T-helper 9 cell (primary cell): ENCODE measurements at places on chromosomes 11 and 22.

DNA sequence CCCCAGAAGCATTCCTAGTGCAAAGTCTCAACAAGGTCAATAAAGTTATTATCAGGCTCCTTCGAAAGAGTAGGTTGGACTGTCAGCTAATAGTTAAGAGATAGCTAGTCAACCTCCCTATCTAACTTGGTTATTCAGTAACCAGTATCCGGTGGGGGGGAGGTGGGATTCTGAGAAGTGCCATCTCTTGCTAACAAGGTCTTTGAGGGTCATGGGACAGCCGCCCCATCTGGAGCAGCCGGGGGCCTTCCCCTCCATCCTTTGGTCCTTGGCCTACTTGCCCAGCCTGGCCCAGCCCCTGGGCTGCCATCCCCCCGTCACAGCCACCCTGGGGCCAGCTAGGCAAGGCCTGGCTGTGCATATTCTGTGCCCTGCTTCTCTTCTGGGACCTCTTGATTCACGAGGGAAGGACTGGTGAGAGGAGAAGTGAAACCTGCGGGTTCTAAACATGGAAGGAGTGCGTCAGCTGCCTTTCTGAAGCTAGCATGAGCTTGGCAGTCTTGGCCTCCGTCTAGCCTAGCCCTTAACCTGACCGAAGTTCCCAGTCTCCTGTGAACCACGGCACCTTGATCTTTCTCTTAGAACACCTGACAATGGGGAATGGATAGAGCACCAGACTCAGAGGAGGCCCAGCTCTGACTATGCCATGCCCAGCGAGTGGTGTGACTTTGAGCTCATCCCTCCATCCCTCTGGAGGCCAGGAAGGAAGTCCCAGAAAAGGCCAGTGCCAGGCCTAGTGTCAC lies 9.3 kb downstream of the SLC37A2 start:
- no peak for DNase-seq

GRCh38 chr11:75500742-75501141 lies 25.0 kb downstream of the GDPD5 start:
- DNase-seq = no peak

GRCh38 chr11:93732237-93732892 lies 8.9 kb downstream of the TAF1D start:
- no peak for DNase-seq

DNA sequence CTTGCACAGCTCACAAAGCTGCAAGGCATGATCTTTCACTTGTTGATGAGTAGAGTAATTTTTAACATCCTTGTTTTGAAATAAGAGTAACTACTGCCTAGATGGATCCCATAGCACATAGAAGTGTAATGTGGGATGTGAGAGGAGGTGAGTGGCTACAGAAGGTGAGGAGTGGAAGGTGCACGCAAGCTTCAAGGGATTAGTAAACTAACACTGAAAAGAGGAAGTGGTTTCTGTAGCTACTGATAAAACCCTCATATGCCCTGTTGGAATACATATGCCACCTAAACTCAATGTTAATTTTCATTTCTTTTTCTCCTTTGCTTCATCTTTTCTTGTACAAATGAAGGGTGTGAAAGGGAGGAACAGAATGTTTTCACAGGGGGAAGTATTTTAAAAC lies 22.0 kb upstream of the CTSC start:
- no peak for DNase-seq

GRCh38 chr22:17830043-17830961 lies 56.0 kb upstream of the BID start:
- DNase-seq = peak; percentile 79

DNA sequence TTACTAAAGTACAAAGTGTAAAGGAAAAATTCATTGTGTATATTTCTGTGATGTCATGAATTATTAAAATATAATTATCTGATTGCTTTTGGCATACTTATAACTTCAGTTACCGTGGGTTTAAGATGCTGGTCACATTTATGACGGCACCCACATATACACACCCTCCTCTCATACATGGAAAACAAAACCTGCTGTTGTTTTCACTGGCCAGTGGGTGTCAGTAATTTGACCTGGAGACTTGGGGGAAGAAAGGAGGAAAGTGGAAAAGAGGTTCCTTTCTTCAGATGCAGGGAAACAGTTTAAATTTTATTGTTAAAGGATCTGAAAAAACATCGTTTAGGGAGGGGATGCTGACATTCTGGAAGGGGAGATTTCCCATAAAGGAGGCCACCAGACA lies 742 bp upstream of the BBOX1 start:
- DNase-seq = no peak

GRCh38 chr11:131914361-131914774 lies 544.0 kb downstream of the NTM start:
- DNase-seq = no peak

DNA sequence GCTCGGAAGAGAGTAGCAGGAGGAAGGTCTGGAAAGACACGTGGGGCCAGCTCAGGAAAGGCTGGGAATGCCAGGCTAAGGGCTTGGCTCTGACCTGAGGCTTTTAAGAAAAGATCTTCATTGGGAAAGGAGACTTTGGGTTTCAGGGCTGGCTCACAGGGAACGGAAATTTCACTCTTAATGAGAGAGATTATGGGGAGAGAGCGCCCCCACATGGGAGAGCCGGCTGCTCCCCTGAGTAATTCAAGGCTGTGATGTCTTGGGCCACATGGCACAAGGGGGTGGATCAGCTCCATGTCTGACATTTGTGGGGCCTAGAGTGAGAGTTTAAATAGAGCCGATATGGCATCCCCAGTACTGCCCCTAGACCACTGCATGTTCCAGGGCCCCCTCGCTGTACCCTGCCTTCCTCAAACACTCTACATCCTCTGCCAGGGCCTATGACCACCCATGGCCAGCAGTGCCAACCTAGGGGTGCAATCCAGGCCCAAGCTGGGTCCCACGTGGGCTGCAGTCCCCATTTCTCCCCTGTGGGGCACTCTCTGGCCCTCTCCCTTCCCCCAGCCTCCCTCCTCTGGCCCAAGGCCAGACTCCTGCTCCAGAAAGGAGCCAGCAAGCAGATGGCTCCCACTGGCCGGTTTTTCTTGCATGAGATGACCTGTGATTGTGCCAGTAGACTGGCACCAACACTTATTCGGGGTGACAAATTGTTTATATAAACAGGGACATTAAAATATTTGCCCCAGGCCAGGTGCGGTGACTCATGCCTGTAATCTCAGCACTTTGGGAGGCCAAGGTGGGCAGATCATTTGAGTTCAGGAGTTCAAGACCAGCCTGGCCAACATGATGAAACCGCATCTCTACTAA lies 75.2 kb downstream of the ISX start:
- no peak for DNase-seq

GRCh38 chr11:134361661-134362060 lies 29.9 kb downstream of the GLB1L2 start:
- no peak for DNase-seq

DNA sequence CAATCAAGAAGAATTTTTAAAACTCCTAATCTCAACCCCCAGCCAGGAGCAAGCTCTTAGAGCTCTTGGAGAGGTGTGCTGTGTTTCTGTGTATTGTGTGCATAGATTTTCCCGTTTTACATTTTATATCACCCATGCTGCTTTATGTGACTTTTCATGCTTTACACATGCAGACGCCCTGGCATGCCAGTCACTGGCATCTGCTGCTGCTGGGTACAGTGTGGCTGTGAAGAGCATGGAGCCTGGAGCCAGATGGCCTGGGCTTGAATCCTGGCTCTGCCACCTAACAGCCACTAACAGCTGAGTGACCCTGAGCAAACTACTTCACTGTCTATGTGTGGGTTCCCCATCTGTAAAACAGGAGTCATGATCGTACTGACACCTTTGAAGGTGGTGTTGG lies 23.1 kb downstream of the POLR3H start:
- no peak for DNase-seq

- no peak for DNase-seq
These were observed 29.0 kb upstream of the ALX4 start for GRCh38 chr11:44338698-44339529.

- no peak for DNase-seq
These were observed 141.3 kb downstream of the ST3GAL4 start for GRCh38 chr11:126496576-126497337.

GRCh38 chr11:118010738-118011461 lies 24.7 kb downstream of the IL10RA start:
- DNase-seq = no peak

DNA sequence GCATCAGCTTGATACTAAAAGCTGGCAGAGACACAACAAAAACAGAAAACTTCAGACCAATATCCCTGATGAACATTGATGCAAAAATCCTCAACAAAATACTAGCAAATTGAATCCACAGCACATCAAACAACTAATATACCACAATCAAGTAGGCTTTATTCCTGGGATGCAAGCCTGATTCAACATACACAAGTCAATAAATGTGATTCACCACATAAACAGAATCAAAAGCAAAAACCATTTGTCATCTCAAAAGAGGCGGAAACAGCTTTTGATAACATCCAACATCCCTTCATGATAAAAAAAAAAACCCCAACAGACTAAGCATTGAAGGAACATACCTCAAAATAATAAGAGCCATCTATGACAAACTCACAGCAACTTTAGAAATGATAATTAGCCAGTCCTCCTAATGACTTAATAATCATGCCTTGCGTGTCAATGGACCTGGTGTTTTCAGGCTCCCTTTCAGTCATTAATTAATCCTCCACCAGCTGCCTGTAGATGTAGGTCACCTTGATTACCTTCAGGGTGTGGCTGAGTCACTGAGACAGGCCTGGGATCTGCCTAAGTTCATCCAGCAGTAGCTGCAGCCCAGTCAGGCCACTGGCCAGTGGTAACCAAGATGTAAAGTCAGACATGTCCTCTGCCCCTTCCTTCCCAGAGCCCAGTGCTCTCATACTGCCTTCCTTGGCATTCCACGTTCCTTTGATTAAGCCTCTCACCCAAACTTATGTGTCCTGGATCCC lies 109.8 kb downstream of the EHF start:
- no peak for DNase-seq

DNA sequence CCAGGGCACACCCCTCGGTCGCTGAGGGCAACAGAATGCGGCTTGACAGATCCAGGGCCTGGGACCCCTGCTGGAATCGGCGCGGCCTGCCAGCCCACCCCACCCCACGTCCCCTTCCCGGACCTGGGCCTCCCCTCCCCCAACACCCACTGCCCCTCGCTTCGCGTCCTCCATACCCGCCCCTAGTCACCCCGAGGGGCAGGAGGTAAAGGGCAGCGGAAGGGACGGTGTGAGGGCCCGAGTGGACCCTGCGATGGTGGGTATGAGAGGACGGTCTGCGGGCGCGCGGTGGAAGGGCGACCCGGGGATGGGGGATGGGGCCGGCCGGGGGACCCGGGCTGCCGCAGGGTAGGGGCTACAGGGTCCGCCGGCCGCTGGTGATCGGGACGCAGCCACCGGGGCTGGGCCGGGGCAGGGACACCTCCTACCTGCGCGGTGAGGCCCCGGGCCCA lies 311 bp downstream of the APBB1 start:
- no peak for DNase-seq

- no peak for DNase-seq
These were observed 170.2 kb downstream of the BUD13 start for GRCh38 chr11:116602637-116602942.

- no peak for DNase-seq
These were observed 5.4 kb upstream of the IPO7 start for GRCh38 chr11:9379041-9379440.

GRCh38 chr11:28596816-28597215 lies 488.6 kb downstream of the METTL15 start:
- DNase-seq = no peak

DNA sequence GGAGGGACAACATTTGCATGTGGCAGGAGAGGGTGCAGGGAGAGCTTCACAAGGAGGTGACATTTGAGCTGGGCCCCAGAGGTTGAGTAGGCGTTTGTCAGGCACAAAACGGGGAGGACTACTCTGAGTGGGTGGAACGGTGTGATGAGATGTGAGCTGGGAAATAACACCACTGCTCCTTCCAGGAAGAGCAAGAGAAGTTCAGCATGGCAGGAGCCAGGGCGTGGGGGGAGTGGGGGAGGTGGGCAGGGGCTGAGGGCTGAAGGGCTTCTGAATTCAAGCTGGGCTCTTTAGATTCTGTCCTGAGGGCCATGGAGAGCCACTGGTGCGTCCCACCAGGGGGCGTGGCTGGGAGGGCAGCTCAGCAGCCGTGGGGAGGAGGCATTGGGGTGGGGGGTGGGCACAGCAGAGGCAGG lies 54.2 kb downstream of the OTOG start:
- DNase-seq = no peak

DNA sequence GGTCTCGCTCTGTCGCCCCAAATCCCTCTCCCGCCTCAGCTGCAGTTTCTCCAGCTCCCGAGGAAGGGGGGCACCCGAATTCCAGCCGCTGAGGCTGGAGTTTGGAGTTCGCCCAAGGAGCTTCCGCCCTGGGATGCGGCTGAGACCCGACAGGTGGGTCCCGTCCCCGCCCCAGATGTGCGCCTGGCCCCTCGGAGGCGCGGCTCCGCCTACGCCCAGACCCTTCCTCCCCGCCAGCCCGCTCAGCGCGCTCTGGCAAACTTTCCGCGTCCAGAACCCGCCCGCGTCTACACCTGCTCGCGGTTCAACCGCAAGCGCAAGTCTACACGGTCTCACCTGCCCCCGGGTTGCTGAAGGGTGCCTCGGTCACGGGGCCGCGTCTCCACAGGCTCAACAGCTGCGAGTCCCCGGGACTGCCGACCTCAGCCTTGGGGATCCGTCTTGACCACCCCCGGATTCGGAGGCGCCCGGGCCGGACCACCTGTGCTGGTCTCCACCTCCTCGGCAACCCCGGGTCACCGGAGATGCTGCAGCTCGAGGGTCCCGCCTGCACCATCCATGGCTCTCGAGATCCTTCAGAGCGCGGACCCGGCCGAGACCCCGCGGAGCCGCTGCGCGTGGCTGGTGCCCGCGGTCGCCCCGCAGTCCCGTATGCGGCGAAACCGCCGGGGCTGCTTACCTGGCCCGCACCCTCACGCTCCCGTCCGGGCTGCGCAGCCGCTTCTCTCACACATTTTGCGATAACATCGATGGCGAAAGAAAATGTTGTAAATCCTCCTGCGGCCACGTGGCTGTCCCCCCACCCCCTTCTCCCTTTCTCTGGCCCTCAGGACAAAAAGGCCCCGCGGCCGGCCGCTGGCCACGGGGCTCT lies 63.6 kb downstream of the NFAM1 start:
- peak; percentile 17 for DNase-seq

GRCh38 chr22:39623603-39624500 lies 53.3 kb downstream of the CACNA1I start:
- no peak for DNase-seq

GRCh38 chr11:45603946-45604682 lies 61.3 kb downstream of the CHST1 start:
- no peak for DNase-seq

GRCh38 chr11:66902486-66903177 lies 45.8 kb downstream of the LRFN4 start:
- no peak for DNase-seq

GRCh38 chr11:9438611-9439010 lies 22.2 kb upstream of the ZNF143 start:
- no peak for DNase-seq

GRCh38 chr11:69575296-69576068 lies 65.5 kb upstream of the CCND1 start:
- no peak for DNase-seq

DNA sequence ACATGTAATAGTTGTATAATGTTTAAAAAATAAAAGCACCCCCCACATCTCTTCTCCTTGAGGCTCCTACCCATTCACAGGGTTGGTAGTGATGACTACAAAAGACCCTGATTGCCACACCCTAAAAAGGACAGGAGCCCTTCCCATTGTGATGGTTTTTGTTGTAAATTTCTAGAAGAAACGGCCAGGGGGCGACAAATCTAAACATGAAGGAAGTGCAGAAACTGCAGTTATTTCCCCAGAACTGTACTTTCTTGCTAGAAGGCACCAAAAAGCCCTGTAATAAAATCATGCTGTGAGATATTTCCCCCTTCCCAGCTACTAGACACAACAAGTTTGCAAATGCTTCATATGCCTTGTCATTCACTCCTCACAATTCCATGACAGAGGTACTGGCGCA lies 10.8 kb downstream of the PRR5L start:
- DNase-seq = peak; percentile 13
